ENCODE measurements at places on chromosomes 3 and 15.

DNA sequence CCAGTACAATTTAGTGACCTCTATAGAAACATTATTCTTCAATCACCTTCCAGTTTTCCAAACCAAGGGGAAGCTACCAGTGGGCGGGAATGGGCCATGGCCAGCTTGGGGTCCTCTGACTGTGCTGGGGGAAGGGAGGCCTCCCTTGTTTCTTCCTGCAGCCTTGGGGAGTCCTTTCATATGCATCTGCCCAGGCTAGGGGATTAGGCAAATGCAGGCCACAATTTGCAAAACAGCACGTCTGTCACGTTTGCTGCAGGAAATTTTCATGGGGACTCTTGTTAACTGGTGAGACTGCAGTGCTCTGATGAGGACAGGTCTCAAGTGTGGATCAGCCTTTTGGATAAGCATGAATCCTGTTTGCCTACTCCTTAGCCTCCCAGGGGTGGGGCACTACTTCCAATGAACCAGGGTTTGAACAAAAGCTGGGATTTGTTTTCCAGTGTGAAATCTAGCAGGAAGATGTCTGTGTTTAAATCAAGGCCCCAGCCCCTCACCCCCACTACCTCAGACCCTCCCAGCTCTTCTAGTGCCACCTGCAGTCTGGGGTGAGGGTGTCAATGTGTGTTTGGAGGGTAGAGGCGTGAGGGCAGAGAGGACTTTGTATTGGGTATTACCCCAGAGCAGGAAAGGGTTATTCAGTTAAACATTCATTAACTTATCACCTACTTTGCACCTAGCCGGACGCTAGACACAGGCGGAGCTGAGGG, 219.9 kb downstream of the OPA1 start:
- no peak for DNase-seq

- DNase-seq: no peak
Observed at GRCh38 chr3:150978566-150979148, 6.1 kb upstream of the CLRN1 start.

GRCh38 chr3:154040283-154040682, 80.9 kb upstream of the ARHGEF26 start:
- no peak for DNase-seq

- no peak for DNase-seq
Observed at GRCh38 chr3:22988566-22988965, 214.6 kb upstream of the UBE2E2 start.

DNA sequence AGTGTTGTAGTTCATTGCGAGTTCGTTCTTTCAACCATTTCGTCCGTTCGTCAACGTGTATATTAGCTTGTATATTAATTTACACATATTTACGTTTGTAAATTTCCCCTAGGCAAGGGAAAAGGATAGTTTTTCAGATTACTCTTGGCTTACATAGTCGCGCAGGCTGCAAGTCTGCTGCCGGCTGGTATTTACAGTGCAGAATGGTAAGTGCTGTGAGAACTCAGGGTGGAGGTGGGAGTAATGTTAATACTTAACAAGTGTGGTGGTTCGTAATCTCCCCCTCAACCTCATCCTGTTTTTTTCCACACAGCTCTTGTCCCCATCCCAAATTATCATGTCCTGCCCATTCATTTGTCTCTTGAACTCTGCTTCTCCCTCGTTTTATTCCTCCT, 766 bp downstream of the FAM98B start:
- no peak for DNase-seq

GRCh38 chr15:75531041-75531450, 48.1 kb downstream of the PTPN9 start:
- no peak for DNase-seq

DNA sequence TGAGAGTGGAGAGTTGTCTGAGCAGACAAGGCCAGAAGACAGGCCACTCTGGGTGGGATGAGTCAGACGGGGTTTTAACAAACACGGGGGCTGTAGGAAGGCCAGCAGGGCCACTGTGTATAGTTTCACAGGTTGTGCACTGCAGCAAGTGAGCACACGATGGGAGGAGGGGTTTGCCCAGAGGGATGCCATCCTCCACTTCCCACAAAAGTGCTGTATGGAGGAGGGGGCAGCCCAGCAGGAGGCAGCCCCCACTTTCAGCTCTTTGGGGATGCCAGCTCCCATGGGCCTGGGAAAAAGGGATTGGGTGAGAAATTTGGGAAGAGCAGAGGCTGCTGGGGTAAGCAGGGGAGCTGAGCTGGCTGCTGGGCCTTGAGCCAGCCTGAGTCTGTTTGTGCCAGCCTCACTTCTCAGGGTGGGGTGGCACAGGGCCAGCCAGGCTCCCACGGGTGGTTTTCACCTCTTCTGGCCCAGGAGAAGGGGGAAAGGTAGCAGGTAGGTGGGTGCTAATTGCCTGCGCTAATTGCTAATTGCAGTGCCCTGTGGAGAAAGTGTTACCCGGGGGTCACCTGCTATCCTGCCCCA, 6.7 kb downstream of the ZBTB47 start:
- no peak for DNase-seq

- no peak for DNase-seq
Observed at GRCh38 chr3:119091936-119092677, 53.9 kb upstream of the TEX55 start.

- peak; percentile 6 for DNase-seq
Observed at GRCh38 chr3:99172736-99173657, 271.5 kb upstream of the DCBLD2 start.

GRCh38 chr3:47427866-47428265, 47.0 kb downstream of the PTPN23 start:
- no peak for DNase-seq

DNA sequence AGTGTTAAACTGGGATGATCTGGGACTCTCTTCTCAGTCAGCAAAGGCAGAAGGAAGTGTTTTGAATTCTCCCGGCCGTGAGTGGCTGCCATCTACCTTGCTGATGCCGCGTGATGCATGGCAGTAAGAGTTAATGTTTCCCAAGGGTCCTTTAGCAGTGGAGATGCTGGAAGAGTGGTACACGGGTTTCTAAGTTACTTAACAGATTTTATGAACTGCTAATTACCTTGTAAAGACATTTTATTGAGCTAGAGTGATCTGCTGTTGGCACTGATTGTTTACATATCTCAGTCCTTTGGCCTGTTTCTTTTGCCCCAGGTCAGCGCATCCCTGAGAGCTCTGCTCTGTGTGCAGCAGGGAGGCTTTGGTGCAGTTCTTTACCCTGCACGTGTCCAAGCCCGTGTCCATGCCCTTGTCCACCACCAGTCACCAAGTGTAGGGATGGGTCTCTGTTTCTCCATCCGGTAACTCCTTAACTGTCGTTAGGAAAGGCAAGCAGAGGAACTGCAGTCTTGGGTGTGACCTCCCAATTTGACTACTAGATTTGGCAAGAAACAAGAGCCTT, 172.3 kb downstream of the SLCO3A1 start:
- no peak for DNase-seq

DNA sequence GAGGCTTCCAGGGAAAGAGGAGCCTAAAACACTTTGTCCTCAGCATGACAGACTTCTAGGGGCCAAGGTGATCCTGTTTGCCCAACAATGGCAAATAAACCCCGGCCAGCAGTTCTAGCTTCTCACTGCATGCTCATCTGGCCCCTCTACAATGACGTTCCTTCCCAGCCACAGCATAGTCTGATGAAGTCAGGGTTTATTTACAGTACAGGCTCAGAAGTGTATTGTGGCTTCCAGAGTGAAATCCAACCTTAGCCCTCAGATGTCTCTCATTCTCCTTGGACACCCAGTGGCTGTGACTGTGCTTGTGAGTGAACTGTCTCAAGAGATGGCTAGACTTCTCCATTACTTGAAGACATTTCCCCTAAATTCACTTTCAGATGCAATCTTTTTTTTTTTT, 40.8 kb downstream of the BFSP2 start:
- no peak for DNase-seq

GRCh38 chr3:72862314-72863090, 14.3 kb upstream of the SHQ1 start:
- DNase-seq: no peak

DNA sequence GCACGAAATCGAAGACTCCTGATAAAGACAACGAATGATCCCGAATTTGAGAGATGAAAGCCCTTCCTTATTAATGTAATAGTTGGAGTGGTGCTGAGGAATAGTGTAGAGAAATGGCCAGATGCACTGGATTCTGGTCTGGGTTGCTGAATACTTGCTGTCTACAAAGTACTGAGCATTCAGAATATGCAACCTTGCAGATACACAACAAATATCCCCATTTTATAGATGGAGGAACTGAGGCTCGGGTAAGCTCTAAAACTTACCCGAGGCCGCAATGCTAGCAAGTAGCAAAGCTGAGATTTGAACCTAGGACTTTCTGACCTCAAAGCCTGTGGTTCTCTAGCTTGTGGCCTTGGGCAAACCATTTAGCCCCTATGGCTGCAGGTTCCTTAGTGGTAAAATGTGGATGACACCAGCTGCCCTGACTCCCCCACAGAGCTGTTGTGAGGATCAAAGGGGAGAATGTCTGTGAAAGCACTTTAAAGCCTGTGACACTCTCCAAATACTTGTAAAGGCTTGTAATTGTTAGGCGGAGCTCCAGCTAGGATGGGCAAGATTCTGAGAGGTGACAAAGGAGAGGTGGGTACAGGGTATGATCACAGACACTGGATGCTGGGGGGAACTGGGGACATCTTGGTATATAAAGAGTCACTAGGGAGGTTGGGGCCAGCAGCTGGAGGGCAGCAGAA, 39.8 kb downstream of the FOXB1 start:
- DNase-seq: no peak

- DNase-seq: no peak
Observed at GRCh38 chr3:194286375-194287146, 64.6 kb downstream of the CPN2 start.

DNA sequence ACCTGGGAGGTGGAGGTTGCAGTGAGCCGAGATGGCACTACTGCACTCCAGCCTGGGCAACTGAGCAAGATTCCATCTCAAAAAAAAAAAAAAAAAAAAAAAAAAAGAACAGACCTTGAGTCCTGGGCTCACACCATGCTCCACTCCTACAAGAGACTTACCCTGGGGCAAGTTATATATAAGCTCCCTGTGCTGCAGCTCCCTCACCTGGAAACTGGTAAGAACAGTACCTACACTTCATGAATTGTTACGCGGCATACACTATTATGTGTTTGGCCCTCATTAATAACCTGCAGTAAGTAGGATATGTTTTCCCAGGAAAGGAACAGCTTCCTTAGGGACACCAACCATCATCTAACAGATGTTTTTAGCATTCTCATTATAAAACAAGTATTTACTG, 119.6 kb downstream of the FMN1 start:
- no peak for DNase-seq

- no peak for DNase-seq
Observed at GRCh38 chr3:148535001-148535400, 162.7 kb upstream of the AGTR1 start.

DNA sequence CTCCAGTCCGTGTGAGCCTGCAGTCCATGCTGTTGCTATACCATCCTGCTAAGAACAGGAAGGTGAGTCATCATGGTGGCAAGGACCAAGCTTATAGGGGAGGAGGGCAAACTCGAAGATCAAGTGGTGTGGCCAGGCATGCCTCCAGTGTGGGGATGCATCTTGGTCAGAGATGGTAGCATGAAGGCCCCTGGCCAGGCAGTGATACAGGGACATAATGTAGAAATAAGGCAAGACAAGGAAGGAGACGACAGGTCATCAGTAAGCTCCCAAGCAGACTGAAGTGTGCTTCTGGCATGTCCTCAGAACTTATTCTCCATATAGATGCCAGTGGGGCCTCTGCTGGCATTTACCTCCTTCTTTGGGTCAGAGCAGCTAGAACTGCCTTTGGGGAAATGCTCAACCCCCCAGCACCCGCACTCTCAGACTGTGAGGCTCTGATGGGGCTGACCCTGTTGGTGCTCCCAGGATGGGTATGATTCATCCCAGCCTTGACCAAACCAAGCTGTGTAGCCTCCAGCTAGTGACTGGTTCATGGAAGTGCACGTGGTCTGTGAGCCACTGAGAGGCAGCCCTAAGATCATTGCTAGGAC, 52.5 kb upstream of the ATP2B2 start:
- no peak for DNase-seq

- DNase-seq: no peak
Observed at GRCh38 chr3:57150113-57150581, 15.0 kb downstream of the IL17RD start.

GRCh38 chr3:105255350-105255749, 111.4 kb upstream of the ALCAM start:
- no peak for DNase-seq

DNA sequence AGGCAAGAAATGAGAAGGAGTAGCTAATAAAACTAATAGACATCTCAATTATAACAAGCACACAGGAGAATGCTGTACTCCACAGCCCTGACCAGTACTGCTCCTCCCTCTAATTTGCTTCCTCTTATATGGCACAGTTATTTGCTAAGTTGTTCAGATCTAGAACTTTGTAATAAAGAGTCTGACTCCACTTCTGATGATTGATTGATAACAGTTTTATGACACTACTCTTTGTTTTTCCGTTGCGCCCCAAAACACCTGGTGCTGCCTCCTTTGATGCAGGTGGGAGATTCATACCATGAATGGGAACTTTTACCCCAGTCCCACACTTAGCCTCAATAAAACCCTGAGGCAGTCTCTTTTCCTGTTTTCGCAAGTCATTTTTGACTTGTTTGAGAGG, 777.7 kb downstream of the GBE1 start:
- no peak for DNase-seq

- DNase-seq: no peak
Observed at GRCh38 chr15:83278191-83278590, 6.3 kb downstream of the BNC1 start.

- DNase-seq: no peak
Observed at GRCh38 chr3:55688154-55688553, 201.0 kb upstream of the WNT5A start.

DNA sequence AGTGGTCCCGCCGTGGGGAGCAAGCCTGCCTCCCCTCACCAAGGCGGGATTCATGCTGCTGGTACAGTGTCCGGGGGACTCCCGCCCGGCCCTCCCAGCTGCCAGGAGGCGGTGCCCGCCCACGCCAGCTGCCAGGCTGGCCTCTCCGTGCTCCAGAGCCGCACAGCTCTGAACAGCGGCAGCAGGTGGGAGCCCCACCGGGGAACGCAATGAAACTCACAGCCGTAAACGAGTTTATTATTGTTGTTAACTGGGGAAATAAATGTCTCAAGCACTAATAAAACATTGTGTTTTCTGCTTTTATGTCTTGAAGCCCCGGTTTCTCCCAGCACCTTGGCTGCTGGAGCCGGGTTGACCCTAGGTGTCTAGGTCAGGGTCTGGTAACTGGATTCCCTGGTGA, 317.7 kb upstream of the TLE3 start:
- no peak for DNase-seq

GRCh38 chr3:32577174-32577573, 6.5 kb upstream of the DYNC1LI1 start:
- no peak for DNase-seq

DNA sequence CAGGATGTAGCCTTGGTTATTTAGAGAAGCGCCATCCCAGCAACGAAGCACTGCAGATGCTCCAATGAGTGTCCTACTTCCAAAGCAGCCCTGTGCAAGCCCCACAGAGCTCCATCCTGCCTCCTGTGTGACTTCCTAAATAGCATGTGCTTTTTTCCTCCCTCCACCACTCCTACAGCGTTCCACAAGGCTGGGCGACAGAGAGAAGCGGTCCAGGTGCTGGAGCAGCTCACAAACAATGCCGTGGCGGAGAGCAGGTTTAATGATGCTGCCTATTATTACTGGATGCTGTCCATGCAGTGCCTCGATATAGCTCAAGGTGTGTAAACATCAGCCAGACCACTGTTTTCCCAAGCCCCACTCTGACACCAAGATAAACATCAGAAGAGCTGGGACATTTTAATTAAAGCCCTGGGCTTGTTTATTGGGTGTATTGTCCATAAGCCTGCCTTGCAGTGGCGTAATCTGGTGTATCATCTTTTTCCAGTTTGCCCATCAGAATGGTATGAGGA, 22.2 kb upstream of the RHO start:
- DNase-seq: no peak

Data from stimulated activated CD4-positive, alpha-beta T cell treated with anti-CD3 and anti-CD28 coated beads, Interleukin-2, amount 100 ng/mL, for 48 hours (primary cell).